T-helper 2 cell (primary cell): ENCODE measurements at places on chromosomes 7 and 10.

- DNase-seq = peak; percentile 28
Observed at GRCh38 chr7:26853788-26854393, 10.5 kb downstream of the SKAP2 start.

DNA sequence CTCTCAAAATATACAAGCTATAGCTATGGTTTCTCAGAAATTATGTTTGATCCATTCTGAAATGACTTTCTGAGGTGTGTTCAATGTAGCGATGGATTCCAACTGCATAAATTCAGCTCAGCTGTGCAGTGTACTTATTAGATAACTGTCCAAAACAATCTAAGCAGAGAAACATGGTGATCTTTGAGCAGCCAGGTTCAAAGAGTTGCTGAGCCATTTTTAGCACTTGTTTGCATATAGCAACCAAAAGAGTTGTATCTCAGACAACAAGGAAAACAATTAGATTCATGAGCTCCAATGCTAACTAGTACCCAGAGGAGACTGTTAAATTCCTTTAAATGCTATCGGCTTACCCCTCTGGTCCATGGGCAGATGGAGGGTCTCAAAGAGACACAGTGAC lies 15.9 kb upstream of the KCNIP2 start:
- no peak for DNase-seq

DNA sequence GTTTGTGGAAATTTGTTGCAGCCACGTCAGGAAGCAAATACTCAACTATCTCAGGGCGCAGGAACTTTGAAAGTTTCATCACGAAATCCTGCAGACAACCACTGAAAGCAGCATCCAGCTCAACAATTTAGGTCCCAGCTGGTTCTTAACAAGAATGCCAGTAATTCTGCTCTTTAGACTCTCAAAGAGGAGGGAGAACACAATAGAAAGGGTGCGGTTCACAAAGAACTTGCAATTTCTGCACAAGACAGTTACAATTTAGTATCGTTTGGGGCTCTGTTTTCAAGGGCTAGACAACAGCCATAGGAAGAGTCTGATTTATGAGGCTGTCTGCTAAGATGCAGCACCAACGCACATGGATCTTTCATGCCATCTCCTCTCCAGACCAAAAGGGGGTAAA lies 223.1 kb downstream of the FGFR2 start:
- DNase-seq = no peak

- no peak for DNase-seq
Observed at GRCh38 chr10:113302062-113302461, 250.8 kb upstream of the HABP2 start.

DNA sequence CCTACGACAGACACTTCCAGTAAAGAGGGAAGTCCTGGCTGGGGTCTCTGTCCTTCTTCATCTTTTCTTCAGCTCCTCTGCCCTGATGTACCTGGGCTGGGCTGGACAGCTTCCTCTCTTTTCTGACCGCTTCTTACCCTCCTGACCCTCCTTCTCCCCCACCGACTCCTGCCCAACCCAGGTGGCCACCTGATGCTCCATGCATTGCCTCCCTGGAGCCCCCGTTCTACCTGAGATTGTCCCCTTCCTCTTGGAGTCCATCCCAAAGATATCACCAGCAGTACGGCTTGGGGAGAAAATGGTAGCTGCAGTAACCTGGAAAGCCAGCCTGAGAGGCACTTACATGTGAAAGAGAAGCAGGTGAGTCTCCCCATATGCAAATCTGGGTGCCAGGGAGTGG lies 566.3 kb downstream of the TCERG1L start:
- DNase-seq = no peak

DNA sequence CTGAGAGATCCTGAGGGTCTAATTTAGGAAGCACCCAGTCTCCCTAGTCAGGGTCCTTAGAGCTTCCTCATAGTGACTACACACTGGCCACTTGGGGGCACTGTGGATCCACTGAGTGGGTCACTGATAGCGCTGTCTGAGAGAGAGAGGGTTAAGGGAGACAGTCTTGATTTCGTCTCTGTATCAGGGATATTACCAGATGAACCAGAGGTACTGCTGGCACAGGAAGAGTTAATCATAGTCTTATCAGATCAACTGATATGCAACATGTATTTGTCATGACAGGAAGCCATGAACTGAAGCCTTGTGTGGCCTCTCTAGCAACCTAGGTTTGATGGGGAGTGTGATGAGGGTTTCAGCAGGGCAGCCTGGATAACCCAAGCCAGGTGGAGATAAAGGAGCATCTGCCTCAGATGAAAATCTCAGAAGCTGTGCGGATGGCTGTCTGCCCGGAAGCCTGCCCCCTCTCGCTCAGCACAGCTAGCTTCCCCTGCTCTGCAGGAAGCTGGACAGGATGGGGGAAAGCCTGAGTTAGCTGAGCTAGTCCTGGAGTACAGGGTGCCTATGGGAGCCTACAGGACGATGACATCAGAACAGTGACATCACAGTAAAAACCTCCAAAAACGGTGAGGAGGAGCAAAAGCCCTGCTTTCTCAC lies 214.0 kb upstream of the PRSS1 start:
- DNase-seq = peak; percentile 13

- no peak for DNase-seq
Observed at GRCh38 chr7:105769901-105770628, 106.3 kb downstream of the ATXN7L1 start.

DNA sequence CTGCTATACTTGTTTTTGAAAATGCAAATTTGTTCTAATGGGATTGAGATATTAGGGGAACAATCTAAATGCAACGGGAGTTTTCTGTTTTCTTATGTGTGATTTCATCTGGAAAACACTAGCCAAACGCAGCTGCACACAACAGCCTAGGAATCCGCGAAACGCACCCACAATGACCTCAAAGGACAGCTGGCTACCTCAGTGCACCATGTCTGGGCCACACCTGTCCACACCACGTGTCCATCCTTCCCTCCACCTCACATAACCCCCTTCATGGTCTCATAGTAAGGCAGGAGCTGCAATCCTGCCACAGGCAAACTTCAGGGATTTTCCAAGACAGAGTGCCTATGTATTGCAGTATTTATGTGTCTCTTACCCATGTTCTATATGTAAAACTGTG lies 382.5 kb upstream of the PRKCQ start:
- no peak for DNase-seq

GRCh38 chr7:75635036-75635435 lies 103.7 kb downstream of the HIP1 start:
- DNase-seq = no peak

DNA sequence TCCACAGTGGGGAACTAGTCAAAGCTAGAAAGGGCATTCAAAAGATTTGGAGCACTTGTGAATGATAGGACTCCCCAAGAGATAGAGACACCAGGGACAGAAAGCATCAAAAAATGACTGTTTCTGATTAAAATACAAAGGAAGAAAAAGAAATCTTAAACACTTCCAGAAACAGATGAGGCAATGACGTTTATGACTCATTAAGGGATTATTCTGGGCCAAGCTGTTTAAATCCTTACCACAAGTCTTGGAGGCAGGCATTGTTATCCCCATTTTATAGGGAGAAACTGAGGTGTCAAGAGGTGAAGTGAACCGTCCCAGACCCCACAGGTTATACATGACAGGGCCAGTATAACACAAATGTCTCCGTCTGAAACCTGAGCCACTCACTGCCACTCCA lies 68.3 kb upstream of the AMPH start:
- no peak for DNase-seq

GRCh38 chr10:118868589-118868988 lies 113.8 kb upstream of the CACUL1 start:
- no peak for DNase-seq

DNA sequence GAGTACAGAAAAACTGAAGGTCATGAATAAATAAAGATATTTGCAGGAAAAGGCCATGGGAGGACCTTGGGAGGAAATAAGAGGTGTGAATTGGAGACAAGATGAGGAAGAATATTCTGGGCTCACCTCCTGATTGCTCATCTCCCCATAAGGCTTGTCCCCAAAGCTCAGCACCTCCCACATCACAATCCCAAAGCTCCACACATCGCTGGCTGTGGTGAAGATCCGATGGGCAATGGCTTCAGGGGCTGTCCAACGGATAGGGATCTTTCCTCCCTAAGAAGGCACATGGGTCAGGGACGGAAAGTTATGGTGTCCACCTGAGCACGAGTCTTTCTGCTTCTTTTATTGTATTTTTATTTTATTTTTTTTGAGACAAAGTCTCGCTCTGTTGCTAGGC lies 12.9 kb downstream of the ZYX start:
- no peak for DNase-seq

DNA sequence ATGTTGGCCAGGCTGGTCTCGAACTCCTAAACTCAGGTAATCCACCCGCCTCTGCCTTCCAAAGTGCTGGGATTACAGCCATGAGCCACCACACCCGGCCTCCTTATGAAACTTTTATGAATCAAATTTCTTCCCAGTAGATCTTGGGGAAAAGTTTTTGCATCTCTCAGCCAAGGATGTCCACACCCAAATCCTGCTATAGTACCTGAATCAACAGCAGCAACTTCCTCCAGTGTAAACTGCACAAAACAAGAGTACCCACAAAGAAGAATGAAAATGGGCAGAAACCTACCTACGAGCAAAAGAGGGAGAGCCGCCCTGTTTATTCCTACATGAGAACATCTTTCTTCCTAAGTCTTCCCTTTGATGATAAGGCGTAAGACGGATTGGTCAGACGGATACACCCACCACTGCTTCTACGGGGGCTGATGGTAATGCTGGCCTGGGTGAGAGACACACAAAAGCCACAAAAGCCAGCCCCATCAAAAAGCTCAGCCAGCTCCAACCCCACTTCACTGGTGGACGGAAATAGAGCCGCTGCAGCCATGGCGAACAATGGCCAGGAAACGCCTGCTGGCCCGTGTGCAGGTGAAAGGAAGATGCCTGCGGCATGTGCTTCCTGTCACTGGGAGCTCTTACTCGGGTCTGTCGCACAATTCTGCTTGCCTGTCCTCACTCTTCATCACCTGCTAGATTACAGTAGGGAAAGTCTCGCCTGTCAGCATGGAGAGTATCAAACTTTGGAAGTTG lies 10.4 kb downstream of the JCAD start:
- DNase-seq = no peak

- DNase-seq = no peak
Observed at GRCh38 chr10:95821720-95822119, 65.8 kb downstream of the ENTPD1 start.

- no peak for DNase-seq
Observed at GRCh38 chr10:35912615-35913569, 270.8 kb upstream of the FZD8 start.

DNA sequence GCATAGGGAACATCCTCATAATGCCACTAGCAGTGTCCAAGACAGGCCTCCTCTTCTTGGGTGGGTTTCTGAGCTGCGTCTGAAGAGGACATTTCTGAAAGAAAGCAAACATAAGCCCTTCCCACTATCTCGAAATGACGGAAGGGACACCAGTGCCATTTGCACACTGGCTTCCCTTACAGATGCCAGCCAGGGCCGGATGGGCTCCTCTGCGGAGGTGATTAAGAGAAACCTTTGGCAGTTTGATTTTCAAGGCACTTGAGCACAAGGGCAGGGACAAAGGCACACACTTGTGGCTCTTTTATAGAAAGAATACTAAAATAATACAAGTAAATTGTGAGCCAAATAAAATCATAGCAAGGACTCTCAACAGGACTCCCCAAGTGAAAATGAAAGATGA lies 106.6 kb upstream of the CELF2 start:
- no peak for DNase-seq

GRCh38 chr7:155066417-155066950 lies 3.6 kb upstream of the HTR5A start:
- no peak for DNase-seq

DNA sequence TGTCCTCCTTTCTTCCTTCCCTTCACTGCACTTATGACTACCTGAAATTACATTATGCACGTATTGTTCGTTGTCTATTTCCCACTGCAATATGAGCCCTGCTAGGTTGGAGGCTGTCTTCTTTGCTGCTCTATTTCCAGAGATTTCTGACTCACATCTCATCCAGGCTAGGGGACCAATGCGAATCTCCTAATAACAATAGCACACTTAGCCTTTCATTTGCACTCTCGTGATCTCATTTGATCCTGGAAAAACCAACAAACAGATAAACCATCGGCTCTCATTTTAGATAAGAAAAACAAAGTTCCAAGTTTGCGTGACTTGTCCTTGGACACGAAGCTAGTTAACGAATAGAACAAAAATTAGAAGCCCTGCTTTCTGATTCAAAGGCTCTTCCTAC lies 1.4 kb downstream of the ZNF438 start:
- DNase-seq = no peak

DNA sequence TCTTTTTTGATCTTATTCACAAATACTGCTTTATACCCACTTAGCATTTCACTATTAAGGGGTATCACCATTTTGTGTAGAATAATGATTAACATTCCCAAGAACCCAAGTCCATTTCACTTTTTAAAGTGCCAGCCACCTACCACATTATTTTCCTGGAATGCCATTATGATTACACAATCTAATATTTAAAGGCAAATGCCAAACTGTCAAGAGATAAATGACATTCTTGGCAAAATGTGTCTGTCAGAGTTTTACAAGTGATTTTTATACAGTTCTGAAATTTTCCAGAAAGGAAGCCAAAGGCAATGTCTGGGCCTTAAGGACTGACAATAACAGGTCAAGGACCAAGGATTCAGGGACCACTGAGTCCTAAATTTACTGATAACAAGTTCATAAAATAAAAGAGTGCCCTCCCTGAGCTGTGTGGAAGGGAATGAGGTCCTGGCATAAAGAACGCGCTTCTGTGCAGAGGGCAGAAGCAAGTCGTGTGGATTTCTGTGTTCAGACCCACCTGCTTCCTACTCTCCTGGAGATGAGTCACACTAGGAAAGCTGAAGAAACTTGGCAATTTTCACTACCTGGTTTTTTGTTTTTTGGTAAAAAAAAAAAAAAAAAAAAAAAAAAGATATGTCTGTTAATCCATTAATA lies 66.5 kb downstream of the UBE2H start:
- no peak for DNase-seq

DNA sequence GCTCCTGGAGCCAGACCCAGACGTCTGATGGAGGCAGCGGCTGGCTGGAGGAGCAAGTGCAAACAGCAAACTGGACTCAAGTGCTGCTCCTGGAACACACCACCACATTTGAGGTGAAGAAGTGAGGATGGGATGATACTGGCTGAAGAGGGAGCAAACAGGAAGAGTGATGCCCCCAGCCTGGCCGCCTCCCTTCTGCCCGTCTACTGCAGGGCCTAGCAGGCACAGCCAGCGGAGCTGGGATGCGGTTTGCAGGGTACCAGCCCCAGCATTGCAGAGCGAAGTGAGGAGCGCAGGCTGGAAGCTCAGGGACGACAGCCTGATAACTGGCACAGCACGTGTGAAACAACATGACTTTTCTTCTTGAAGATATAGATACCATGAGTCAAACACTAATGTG lies 111.8 kb upstream of the ZNF32 start:
- no peak for DNase-seq

DNA sequence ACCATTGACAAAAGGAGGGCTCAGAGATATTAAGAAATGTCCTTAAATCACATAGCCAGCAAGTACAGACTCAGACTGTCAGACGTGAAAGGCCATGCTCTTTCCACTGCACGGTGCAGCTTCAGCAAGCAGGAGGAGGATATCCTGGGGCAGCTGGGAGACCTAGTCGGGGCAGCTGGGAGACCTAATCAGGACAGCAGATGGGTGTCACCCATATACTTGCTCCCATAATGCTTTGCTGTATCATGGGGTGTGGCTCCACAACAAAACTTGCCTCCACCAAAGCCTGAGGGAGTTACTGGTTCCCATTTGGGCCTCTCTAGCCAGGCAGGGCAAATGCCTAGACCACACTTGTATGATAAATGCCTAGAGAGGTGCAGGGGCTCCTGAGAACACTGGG lies 55.4 kb downstream of the GRID1 start:
- no peak for DNase-seq
